ENCODE measurements at places on chromosomes 13 and 19.

GRCh38 chr13:86383561-86383960 is 584.3 kb upstream of the SLITRK6 start:
- DNase-seq, result no peak

DNA sequence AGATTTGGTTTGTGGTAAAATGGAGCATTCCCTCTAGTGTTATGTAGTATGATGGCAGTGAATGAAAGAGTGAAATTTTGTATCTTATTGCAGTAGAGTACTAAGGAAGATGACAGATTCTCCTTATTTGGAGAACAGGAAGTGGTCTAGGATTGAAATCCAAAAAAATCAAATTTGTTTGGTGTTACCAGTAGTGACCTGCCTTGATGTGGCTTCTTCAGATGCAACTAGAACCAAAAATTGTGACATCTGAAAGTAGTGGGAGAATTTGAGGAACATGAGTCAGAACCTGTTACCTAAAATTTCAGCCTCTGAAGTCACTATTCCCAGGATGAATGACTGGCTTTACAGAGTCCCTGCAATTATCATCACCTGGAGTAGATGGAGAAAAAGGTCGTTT is 165.9 kb downstream of the KLF5 start:
- DNase-seq, result no peak

GRCh38 chr13:23949200-23949599 is 51.9 kb upstream of the C1QTNF9B start:
- no peak for DNase-seq

- DNase-seq, result no peak
Measured at GRCh38 chr13:44565881-44566280, 10.2 kb downstream of the TSC22D1 start.

GRCh38 chr13:32009362-32009761 is 22.2 kb upstream of the FRY start:
- DNase-seq, result no peak

Data from left renal cortex interstitium (tissue), 4 donors.